ENCODE measurements at places on chromosomes 7 and 10.

- DNase-seq = no peak
Observed at GRCh38 chr10:78602201-78602932, 466.4 kb upstream of the ZMIZ1 start.

GRCh38 chr10:66505003-66505657, 420.7 kb upstream of the LRRTM3 start:
- no peak for DNase-seq

DNA sequence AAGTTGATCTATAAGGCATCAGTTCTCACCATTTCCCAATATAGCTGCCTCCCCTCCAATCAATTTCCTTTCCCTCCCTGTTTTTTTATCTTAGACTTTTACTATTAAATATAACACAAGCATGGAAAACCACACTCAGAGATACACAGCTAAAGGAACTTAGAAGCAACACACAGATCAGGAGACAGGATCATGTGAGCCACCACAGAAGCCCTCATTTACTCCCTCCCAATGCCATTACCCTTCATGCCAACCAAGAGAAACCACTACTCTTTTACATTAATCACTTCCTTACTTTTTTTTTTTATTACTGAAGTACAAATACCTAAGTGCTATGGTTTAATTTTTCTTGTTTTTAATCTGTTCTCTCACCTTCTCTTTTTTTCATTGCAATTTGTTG, 33.0 kb downstream of the COG5 start:
- DNase-seq = no peak

GRCh38 chr7:37285706-37286453, 162.8 kb downstream of the ELMO1 start:
- no peak for DNase-seq

GRCh38 chr10:17742918-17743317, 9.1 kb upstream of the TMEM236 start:
- DNase-seq = peak; percentile 40

DNA sequence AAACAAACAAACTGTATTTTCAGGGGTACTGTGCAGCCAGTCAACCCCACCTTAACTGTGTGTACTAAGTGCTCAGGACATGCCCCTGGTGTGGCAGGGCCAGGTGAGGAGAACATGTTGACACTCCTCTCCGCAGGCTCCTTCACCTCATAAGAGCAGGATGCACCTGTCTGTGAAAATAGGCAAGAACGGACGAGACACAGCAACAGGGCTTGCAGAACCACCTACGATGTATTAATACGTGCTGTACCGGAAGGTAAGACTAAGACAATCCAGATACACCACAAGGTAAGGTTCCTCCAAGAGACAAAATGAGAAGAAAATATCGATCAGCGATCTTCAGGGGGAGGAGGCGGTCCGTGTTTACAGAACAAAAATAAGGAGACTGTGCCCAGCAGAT, 65.8 kb upstream of the CAMK2B start:
- DNase-seq = no peak

GRCh38 chr10:90964781-90965465, 44.0 kb upstream of the ANKRD1 start:
- DNase-seq = no peak

DNA sequence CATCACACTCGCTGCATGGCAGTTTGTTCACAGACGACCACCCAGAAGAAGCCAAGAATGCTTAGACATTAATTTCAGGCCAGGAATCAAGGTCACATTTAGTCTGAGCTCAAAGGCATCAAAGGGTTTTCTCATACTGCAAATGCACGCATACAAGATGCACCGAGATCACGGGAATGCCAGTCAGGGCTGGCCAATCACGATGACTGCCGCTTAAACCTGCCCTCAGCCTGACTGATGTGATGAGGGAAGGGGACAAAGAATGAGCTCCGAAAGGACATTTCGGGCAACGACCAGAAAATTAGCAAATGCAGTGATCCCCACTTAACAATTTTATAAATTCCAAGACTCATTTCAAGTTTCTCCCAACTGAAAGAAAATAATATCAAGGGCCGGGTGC, 20.2 kb downstream of the CTBP2 start:
- no peak for DNase-seq

DNA sequence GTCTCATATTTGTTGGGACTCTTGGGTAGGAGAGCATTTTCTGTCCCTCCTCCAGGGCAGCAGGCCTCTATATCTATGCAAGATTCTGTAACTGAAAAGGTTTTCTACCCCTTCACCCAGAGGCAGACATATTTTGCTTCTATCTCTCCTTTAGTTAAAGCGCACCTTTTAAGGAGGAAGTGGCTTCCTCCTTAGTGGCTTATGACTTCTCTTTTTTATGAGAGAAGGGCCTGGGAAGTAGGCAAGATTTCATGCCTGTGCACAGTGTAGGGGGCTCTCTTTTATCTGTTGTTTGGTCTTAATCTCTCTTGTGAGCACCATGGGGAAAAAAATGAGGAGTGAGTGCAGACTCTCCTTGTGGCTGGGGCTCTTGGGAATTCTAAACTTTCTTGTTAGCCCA, 122.1 kb downstream of the LRMDA start:
- no peak for DNase-seq

GRCh38 chr7:151514461-151515275, 5.0 kb downstream of the RHEB start:
- peak; percentile 44 for DNase-seq

DNA sequence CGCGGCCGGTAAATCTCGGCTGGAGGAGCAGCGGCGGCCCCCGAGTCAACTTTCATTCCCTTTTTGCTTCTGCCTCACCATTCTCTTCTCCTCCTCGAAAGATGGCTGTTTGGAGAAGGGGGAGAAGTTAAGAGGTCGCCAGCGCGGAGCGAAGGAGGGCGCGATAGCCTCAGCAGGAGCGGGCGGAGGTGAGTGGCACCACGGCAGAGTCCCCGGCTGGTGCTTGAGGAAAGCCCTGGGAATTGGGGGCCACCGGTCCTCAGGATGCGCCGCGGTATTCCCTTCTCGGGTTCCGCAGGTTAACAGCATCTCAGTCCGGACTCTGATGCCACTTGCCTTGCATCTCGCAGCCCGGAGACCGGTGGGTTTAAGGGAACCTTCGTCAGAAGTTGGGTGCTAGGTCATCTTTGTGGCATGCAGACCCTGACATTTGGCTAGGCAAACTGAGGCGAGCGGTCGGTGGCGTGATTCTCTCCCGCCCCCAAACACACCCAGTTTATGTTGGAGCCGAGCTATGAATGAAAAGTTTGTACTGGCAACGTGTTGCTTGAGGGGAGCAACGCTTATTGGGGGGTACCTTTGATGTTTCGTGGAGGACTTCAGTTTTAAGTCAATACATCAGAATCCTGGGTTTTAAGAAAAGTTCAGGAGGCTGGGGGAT, 59.5 kb upstream of the PRPS1L1 start:
- DNase-seq = peak; percentile 3

DNA sequence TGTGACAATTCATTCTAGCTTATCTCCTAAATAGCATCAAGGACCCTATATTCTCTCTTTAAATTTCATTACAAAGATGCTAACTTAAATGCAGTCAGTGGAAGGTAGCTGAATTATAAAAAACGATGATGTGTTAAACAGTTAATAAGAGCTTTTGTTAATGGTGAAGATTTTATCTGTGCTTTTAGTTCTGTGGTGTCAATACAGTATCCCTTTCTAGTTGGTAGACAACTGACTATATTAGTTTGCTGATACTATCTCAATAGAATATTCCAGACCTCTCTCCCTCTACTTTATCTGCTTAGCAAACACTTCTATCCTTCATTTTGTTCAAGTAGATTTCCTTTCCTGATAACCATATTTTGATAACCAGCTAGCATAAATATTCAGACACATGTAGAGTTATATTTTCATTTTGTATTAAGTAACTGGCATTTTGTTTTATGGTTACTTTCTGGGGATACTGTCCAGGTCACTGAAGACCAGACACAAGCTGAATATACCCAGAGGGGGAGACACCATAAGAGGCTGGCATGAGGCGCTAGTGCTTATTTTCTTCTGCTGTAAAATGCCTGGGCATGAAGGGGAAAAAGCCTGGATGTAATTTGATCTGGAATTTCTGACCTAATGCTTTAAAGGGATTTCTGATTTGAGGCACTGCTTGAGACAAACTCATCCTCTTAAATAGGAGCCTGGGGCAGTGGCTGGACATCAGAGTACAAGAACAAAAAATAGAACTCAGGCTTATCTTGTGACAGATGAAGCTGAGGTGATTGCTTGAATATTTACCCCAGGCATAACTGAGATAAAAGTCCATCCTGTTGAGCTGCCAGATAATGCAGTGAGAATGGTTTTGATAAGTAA, 197.5 kb downstream of the MALRD1 start:
- no peak for DNase-seq

DNA sequence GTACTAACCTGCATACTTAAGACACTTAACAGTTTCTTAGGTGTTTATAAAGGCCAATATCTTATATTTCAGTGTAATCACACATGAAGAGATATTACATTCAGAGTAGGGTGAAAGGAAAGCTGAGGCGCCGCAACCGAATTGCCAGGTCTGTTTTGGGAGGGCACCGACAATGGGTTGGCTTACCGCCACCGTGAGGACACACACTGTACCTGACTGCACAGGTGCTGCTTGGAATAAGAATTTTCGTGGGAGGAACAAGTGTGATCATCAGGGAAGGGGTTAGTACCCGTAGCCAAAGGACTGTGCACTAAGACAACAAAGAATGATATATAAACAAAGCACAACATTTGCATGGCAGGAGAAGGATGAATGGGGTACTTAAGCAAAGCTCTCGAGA, 591.8 kb downstream of the SUGCT start:
- no peak for DNase-seq

- no peak for DNase-seq
Observed at GRCh38 chr7:7897949-7898515, 70.6 kb upstream of the GLCCI1 start.

- DNase-seq = peak; percentile 84
Observed at GRCh38 chr7:23207021-23207420, 25.2 kb downstream of the NUP42 start.

GRCh38 chr10:101230183-101230917, 1.1 kb upstream of the LBX1 start:
- DNase-seq = no peak

DNA sequence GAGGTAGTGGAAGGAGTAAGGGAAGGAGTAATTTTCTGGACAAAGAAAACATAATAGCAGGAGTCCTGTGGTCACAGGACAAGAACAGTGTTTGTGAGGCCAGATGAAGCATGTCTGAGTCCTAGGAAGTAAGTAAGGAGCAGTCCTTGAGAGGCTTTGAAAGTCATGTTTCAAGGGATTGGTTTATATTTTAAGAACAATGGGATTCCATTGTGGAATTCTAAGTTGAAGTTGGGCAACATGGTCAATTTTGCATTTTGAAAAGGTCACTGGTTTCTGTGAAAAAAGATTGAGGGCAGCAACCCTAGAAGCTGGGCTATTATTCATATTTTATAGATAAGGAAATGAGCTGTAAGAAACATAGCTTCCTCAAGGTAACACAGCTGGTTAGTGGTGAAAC, 10.8 kb upstream of the SLC25A28 start:
- DNase-seq = no peak

DNA sequence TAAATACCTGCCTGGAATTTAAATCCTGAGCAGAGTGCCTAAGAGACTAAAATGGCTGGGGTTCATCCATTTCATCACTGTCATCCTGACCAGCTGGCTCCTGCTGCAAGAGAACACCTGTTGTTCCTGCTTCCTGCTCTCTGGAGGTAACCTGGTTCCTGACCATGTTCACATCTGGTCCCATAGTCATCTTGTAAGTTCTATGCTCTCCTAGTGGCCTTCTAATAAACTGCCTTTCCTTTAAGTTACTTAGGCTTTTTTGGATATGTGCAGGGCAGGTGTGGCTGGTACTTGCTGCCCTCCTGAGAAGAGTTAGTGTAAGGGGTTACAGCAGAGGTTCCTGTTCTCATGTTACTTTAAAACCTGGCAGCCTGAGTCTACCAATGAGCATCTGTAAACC, 80.0 kb downstream of the NRCAM start:
- no peak for DNase-seq

DNA sequence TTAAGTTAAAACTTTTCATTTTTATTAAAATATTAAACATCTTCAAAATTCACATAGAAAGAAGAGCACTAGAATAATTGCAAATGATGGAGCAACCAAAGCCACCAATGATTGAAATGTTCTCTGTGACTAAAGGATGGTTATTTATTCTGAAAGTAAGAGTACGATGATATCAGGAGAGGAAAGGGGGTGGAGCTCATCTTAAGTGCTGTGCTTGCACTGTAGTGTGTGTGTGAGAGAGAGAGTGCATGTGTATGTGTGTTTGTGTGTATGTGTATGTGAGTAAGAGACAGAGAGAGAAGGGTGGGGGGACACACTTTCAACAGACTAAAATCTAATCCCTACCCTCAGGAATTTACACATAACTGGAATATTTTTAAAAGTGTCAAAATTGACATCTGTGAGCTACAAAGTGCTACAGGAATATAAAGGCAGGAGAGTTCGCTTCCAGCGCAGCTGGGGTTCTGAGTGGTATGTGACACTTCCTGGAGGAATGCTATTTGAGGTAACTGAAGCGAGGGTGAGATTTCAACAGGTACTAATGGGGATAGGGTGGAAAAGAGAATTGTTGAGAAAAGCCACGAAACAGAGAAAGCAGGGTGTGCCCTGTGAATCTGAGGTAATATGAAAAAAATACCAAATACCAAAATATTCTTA, 57.2 kb upstream of the SMNDC1 start:
- DNase-seq = no peak

- no peak for DNase-seq
Observed at GRCh38 chr7:159019111-159019510, 125.6 kb downstream of the VIPR2 start.

GRCh38 chr10:11901833-11902475, 78.8 kb downstream of the PROSER2 start:
- DNase-seq = no peak

- DNase-seq = no peak
Observed at GRCh38 chr7:140019172-140019571, 43.6 kb downstream of the PARP12 start.

DNA sequence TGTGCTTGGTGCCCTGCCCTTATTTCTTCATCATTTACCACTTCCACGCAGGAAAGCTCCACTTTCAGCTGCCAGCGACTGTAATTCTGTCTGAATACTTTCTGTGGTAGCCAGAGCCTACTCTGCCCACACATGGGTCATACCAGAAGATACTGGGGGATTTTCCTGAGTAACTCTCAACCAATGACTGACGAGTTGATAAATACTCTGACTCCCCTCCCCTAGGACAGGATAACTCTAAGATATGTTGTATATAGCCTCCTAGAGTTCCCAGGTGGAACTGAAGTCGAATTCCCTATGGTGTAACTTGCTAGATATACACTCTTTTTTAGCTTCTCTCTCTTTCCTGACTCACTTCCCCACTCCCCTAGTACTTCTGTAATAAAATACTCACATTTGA, 29.8 kb downstream of the SEM1 start:
- DNase-seq = no peak

- no peak for DNase-seq
Observed at GRCh38 chr10:116120688-116121455, 152.1 kb downstream of the GFRA1 start.

All from CD14-positive monocyte (primary cell).